ENCODE measurements at places on chromosomes 4 and X.

DNA sequence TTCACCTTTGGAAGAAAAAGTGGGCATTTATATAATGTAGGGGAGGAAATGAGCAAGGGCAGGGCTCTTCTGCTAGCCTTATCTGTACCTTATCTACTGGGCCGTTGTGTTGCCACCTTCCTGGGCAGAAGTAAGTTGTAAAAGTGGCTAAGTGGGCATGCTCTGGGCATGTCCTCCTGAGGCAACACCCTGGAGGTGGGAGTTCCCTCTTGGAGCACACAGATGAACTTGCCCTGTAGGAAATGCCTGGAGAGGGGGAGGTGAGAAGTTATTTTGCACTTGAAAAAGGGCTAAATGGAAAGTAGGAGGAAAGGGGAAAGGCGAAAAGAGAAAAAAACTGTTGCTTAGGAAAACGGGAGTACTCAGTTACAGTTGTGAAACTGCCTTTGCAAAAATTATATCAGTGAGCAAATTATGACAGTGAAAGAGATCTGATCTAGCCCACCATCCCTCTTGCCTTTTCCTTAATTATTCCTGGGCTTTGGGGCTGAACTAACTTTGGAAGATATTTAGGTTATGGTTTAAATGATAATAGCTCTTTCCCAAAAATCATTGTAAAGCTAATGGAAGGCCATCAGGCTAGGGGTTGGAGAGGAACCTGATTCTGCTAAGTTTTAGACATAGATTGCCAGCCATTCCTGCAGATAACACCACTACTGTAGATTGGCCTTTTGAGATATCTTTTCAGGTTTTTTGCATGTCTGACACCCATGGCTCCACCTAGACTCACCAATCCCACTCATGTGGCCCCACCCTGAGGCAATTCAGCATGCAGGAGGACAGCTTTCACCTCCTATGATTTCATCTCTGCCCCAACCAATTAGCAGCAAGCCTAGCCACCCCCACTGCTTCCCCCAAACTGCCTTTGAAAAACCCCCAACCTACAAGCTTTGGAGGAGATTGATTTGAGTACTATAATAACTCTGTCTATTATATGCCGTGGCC is 20.5 kb upstream of the ZNF81 start:
- no peak for DNase-seq

DNA sequence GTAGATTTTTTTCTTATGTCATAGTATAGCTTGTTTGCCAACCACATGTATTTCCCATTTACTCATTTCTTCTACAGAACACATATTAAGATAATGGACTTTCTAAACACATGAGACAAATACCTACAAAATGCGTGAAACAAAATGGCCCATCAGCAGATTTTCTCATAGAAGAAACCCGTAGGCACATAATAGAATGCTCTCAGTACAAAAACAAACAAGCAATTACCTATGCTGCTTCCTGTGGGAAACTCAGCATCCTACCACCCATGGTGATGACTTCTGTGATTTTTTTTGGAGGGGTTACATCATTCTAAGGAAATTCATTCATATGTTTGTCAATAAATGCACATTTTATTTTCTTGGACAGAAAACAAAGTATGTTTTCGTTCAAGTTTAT is 343.6 kb downstream of the SPRY1 start:
- DNase-seq = no peak

GRCh38 chrX:29453333-29453732 is 762.0 kb upstream of the MAGEB2 start:
- no peak for DNase-seq

- no peak for DNase-seq
These were observed 111.2 kb downstream of the ARAP2 start for GRCh38 chr4:36133086-36133485.

DNA sequence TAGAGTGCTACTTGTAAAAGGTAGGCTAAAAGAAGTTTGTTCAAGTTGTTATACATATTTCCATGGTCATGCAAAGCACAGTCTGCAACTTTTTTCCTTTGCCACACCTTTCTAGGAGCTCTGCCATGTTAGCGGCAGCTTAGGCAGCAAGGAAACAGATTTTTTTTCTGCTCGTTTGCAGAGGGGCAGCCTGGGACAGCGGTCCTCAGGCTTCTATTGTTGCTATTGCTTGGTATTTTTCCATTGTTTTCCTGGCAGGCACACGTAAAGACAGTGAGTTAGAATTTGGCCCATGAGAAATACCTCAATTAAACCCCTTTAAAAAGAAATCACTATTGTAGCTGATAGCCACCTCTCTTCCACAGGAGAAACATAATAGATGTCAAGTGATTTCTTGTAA is 391.4 kb downstream of the SH2D1A start:
- DNase-seq = no peak

- DNase-seq = no peak
These were observed 28.2 kb downstream of the ANKRD50 start for GRCh38 chr4:124684301-124684700.

DNA sequence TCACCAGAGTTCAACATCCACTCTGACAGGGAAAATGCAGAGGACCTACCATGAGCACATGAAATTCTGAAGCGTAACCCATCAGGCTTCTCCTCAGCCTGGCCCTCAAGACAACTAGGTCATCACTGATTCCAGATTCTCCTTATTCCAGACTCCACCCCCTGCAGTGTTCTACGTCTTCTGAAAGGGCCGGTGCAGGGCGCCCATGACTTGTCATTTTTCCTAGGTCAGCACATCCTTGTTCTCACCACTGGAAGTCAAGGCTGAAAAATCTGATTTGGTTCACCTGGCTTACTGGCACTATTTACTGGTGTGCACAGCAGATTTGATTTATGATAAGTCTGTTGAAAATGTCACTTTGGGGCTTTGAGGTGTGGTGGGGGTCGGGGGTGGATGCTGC is 140.9 kb upstream of the KLF3 start:
- no peak for DNase-seq

DNA sequence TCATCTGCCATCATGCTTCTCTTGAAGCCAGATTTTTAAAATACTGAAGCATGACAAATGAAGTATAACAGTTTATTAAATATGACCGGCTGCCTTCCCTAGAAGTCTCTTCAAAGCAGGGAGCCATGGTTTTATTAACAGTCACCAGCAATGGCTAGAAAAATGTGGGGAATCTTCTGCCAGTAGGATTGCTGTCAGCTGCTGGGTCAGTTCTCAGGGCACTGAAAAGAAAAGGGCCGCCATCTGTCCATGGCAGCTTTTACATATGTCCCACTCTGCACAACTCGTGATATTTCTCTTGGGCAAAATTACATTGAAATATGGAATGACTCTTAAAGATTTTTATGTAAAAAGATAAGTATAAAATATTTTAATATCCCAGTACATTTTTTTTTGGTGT is 2.8 kb downstream of the CCNG2 start:
- DNase-seq = no peak

DNA sequence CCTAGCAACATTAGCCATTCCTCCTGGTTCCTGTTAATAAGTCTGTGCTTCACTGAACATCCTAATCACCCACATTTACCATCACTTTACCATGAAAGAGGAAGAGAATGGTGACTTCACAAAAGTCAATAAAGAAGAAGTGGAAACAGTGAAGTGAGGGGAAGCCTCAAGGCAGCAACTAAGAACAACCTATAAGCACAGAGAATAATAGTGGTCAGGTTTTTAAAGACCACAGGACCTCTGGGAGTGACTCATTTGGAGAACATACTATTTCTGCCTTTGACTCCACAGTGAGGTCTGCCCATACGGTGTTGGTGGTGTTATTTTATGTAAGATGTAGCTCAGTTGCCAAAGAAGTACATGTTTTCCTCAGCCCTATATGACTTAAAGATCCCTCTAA is 86.0 kb upstream of the TET2 start:
- DNase-seq = peak; percentile 75

DNA sequence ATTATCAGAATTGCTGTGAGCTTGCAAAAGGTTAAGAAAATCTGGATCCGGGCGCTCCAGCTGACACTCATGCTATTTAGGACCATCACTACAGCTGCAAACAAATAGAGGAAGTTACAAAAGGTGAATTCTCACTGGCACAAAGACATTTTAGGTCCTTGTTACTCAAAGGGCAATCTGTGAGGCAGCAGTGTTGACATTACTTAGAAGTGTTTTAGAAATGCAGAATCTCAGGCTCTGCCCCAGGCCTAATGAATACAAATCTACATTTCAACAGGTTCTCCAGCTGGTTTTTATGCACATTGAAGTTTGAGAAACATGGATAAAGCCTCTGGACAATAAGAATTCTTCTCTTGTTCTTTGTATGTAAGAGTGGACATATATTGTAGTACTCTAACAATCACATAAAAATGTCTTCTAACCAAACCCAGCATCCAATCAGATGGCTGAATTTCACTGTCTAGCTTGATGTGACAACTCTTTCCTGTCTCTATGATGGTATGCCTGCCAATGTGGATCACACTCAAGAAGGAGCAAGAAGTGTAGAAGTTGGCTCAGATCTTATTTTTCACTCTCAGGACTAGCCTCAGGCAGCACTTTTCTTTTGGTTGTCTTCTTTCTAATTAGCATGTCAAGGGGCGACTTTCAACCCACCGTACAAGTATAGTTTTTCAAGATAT is 18.8 kb downstream of the SLC7A11 start:
- DNase-seq = no peak

- no peak for DNase-seq
These were observed 71.8 kb downstream of the TMA16 start for GRCh38 chr4:163566257-163566796.

GRCh38 chr4:155629956-155630355 is 36.7 kb upstream of the GUCY1A1 start:
- DNase-seq = no peak

DNA sequence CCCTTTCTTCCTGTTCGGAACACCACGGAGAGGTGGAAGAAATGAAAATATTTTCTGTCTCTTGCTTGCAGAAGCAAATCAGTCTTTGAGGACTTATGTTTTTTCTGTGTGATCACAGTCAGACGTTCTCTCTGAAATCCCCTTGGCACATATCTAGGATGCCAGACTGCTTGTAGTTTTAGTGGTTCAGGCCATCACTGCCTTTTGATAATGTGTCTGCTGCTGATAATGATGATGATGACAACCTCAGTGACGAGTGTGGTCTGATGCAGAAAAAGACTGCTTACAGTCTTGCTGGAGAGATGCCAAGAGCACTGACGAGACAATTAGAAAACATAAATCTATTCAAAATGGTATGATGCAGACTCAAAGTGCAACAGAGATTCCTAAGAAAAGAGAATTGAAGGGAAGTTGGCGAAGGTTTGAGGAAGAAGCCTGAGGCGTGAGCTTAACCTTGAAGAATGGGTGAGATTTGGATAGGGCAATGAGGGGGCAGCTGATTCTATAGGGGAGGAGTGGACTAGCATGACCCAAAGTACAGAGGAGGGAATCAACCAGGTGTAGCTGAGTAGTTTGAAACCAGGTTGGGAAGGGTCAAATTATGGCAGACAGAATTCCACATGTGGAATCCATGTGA is 7.9 kb downstream of the RAB33A start:
- no peak for DNase-seq

GRCh38 chr4:2322227-2322626 is 60.3 kb upstream of the MXD4 start:
- no peak for DNase-seq

DNA sequence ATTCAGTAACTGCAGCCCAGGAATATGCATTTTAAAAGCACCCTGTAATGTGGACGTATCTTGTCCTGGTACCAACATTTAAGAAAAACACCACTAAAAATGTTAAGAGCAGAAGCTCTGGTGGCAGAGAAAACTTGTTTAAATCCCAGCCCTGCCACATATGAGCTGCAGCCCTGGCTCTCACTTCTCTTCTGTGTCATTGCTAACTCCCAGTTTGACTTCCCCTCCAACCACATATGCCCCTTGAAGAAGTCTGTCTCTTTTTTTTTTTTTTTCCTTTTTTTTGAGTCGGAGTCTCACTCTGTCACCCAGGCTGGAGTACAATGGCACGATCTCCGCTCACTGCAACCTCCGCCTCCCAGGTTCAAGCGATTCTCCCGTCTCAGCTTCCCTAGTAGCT is 14.8 kb downstream of the LHFPL1 start:
- DNase-seq = no peak

DNA sequence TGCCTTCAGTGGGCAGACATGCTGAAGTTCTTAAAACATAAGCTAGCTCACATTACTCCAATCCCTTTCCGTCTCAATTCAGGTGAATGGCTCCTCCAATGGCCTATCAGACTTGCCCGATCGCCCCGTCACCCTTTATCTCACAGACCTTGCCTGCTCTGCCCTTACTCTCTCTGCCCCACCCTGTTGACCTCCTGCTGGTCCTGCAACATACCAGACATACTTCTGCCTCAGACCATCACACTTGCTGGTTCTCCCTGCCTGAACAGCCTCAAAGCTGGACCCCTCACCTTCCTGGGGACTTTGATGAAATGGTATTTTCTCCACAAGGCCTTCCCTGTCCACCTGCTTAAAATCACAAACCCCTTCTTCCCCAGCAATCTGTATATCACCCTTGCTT is 340.1 kb upstream of the NR3C2 start:
- DNase-seq = peak; percentile 22

DNA sequence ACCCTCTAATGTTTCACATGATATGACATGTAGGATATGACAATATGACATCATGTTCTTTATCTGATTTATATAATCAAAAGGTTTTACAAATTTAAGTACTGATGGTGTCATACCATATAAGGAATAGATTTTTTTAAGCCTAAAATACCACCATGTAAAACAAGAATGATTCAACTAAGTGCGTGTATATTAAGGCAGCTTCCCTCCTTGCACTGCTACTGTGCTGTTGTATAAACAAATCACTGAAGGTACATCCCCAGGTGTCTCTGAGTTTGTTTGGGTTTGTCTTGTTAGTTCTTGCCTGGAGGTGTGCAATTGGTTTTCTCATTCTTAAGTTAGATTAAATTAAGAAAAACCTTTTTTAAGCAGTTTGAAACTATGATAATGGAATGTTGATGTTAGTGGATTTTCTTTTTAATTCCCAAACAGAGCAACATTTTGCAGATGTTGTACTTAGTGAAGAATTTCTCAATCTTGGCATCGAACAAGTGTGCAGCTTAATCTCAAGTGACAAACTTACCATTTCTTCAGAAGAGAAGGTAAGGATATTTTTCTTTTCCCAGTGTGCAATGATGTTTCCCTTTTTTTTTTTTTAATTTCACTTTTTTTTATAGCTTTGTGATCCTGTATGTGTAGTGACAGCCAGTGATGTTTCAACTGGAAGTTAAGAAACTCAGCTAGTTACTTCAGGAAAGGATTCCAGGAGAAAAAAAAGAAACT is 33.4 kb upstream of the MSMO1 start:
- DNase-seq = no peak

Measured in Caki2 (cell line).